ENCODE measurements at places on chromosomes 1 and 21.
A peak's percentile ranks its signal among the peaks of the same experiment; 100 is the strongest.

DNA sequence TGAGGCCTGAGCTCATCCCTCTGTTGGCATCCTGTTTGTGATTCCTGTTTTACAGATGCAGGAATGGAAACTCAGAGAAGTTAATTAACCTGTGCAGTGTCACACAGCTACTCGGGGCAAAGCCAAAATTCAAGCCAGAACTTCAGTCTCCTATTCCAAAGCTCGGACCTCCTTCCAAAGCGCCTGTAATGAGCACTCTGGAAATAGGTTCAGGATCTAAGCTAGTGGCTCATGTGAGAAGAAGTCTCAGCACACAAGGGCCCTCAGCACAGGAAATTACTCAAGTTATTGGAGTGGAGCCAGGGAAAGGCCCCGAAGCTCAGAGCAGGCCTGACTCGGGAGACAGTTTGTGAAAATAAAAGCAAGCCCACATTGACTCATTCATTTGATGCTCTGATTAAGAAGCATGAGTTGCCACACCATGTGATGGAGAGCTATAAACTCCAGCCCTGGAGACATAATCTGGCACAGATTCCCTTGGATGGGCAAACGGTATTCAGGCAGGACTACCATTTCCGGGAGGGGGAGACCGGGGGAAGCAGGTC lies 50.6 kb upstream of the LYST start:
- DNase-seq = peak; percentile 24

DNA sequence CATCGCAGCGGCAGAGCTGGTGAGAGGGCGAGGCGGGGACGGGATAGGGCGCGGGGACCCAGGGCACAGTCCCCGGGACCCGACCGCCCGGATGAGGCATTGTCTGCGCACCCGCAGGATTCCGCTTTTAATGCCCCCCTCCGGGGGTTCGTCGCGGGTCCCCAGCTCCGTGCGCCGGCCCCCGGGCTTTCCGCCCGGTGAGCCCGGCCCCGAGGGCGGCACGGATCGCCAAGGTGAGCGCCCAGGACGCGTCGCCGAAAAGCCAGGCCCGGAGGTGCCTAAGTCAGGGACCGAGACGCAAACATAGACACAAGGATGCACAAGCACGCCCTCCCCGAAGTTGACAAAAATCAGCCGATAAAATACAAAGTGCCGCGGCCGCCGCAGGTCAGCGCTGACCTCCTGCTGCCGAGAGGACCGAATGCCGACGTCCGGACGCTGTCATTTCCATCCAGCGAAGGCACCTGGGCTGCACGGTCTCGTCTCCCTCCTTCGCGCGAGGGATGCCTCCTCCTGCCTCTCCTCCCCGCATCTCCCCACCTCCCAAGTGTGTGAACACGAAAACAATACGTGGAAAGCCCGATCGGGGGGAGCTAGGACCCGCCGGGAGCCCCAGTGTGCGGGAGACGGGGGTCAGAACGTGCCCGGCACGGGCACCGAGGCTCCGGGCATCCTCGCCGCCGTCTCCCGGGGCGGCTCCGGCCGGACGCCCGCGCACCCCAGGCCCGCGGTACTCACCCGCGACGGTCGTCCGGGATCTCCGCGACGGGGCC lies 101.1 kb upstream of the SOD1 start:
- DNase-seq = no peak

- DNase-seq = no peak
These were observed 44.6 kb upstream of the MYBPHL start for GRCh38 chr1:109351457-109351856.

DNA sequence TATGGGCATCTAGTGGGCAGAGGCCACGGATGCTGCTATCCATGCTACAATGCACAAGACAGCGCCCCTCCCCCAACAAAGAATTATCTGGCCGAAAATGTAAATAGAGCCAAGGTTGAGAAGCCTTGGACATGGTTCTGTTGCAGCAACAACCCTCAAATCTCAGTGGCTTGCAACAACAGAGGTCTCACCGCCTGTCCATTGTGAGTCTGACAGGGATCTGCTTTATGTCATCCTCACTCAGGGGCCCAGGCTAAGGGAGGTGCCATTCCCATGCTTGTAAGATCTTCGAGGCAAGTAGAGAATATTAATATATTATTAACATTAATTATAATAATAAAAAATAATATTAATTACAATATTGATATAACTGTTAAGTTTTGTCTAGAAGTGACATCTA lies 9.5 kb upstream of the PITHD1 start:
- DNase-seq = no peak

- DNase-seq = no peak
These were observed 43.9 kb upstream of the C1orf174 start for GRCh38 chr1:3943806-3944577.

- peak; percentile 32 for DNase-seq
These were observed 94.4 kb upstream of the KRTAP19-8 start for GRCh38 chr21:31132574-31133242.

DNA sequence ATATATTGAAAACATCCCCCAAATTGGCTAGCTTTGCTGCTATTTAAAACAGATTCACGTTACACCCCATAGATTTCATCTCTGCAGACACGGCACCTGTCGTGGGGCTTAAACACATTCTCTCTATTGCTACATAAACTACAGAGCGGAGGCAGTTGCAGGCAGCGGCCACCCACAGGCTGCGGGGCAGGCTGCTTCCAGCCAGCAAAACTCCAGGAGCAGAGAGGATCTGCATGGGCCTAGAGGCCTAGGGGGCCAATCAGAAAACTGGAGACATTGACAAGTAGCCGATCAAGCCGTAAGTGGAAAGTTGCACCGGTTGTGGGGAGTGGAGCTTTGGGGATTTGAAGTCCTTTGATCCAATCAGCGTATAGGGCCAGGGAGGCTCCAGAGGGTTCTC lies 129.0 kb upstream of the KLHDC7A start:
- no peak for DNase-seq

- no peak for DNase-seq
These were observed 57.4 kb upstream of the C1orf21 start for GRCh38 chr1:184329245-184329953.

GRCh38 chr1:108854221-108855019 lies 2.5 kb downstream of the AKNAD1 start:
- DNase-seq = no peak

DNA sequence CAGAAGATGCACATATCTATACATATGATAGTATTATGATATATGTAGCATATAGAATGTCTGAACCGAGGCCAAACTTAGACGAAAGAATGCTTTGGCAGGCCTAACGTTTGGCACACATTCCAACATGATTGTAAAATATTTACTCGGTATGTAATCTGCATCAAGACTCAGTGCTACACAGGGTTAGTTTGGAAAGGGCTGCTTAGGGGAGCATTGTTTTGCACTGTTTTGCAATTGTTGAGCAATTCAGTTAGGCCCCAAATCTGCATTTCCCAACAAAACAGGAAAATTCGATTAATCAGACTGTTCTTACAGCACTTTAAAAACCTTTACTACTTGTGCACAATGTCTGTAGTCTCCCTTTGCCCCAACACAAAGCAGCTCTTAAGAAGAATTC lies 216.0 kb upstream of the NEGR1 start:
- DNase-seq = no peak

DNA sequence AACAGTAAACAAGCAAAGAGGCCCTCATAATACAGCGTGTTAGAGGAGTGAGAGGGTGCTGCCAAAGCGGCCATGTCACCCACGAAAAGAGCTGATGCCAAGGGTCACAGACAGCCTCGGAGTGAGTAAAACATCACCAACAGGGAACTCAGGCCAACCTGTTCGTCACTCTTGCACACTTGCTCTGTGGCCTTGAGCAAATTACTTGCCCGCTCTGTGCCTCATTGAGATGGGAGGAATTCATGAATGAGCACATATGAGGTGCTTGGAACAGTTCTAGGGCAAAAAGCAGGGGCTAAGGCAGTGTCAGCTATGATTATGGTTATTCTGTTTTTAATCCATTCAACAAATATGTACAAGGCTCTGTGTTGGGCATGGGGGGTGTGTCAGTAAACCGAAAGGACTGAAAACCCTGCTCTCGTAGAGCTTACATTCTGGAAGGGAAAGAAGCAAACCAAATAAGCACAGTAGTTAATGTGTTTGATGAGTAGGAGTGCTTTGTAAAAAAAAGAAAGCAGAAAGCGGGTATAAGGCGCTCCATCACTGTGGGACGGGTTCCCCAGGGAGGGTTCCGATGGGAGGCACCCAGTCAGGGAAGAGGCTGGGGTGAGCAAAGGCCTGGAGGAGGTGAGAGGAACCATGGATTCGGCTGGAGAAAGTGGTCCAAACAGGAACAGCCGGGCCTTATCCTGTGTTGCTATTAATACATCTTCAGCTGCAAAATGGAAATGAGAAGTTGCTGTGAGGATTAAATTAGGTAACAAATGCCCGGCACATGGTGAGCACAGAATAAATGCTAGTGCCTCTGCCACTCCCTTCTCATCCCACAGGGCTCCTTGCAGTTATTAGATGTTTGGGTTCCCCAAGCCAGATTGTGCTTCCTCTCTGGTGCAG lies 39.5 kb upstream of the RD3 start:
- DNase-seq = no peak

DNA sequence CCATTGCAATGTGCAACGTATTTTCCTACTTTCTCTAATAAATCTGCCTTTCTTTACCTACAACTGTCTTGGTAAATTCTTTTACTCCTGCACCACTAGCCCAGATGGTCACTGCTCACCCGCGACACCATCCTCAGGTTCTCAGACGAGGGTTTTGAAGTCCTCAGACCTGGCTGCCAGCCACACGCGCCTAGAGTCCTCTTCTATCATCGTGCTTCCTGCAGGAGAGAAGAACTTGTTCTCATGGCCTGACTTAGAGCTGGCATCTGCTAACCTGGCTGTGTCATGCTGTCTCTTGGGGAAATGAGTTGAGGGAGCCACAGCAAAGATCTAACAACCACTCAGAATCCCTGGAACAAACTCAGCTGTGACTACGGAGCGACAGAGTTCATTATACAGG lies 30.3 kb upstream of the PGBD5 start:
- DNase-seq = no peak

GRCh38 chr21:33619726-33620125 lies 21.8 kb downstream of the CRYZL1 start:
- DNase-seq = no peak

GRCh38 chr1:25926731-25927496 lies 20.7 kb upstream of the STMN1 start:
- no peak for DNase-seq

GRCh38 chr1:8751984-8752383 lies 65.5 kb downstream of the RERE start:
- no peak for DNase-seq

GRCh38 chr1:109432336-109432735 lies 6.1 kb upstream of the PSMA5 start:
- no peak for DNase-seq

- DNase-seq = no peak
These were observed 448.1 kb upstream of the B3GALT2 start for GRCh38 chr1:193634470-193634869.

- no peak for DNase-seq
These were observed 89.5 kb upstream of the PGBD5 start for GRCh38 chr1:230515451-230516145.

DNA sequence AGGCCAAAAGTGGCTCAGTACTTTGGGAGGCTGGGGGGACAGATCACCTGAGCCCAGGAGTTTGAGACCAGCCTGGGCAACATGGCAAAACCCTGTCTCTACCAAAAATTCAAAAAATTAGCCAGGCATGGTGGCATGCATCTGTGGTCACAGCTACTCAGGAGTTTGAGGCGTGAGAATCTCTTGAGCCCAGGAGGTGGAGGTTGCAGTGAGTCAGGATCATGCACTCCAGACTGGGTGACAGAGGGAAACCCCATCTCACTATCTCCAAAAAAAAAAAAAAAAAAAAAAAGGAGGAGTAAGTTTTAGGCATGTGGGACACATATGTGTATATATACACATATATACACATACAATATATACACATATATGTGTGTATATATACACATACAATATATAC lies 165.3 kb upstream of the DPYD start:
- no peak for DNase-seq

DNA sequence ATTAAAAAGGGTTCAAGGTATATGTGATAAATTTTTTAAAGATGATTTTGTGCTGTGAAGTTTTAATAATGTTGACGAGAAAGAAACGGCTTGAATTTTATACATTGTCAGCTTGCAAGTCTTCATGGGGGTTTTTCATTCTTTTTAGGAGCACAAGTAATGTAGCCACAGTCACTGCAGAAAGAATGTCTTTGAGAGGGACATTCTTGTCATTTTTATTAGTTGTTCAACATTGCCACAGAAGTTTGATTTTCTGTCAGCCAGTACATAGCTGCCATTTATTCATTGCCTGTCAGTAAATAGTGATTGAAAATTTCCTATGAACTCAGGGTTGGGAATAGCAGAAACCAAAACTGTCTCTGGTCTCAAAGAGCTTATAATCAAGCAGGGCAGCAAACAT lies 156.3 kb downstream of the DHRS3 start:
- DNase-seq = no peak

DNA sequence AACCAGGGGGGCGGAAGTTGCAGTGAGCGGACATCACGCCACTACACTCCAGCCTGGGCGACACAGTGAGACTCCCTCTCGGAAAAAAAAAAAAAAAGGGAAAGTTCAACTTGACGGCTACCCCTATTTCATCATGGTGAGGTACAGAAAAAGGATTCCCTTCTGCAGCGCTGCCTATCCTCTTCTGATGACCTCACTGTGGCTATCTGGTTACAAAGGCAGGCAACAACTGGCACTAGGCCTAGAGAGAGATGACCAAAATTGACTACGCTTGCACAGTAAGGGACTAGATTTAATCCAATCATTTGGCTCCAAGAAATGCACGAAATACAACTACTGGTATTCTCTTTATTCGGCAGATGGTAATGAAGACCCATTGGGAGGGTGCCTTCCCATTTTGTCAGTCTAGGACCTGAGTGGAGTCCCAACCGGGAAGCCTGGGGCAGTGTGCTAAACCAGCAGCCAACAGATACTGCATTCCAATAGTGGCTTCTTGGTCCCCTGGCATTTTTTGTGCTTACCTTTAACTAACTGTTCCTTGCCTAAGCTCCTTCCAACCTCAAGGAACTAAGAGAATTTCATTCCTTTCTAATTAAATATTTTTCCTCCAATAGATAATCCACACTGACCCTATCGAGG lies 36.6 kb downstream of the ITPKB start:
- DNase-seq = no peak

DNA sequence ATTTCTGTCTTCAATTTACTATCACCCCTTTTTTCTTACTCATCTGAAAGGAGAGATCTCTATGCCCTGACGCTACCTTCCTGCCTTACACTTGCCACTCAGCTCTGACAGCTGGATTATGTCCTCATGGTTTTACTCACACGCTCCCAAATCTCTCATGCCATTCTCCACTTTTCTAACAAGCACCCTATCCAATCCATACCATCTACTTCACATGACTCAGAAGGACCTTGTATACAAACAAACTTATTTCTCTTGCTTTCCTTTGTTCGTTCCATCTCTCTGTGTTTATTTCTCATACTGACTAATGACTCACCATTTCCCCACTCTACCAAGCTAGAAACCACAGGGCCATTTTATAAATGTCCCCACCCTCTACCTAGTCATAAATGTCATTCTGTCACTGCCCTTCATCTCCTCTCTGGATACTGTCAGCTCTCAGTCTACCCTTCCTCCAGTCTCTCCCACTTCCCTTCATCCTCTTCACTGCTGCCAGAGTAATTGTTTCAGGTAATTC lies 87.3 kb downstream of the USP24 start:
- DNase-seq = no peak

GRCh38 chr21:45010860-45011259 lies 63.5 kb upstream of the ADARB1 start:
- no peak for DNase-seq

- no peak for DNase-seq
These were observed 99.1 kb upstream of the ZNF644 start for GRCh38 chr1:91120936-91121335.
